GM23248 (cell line): ENCODE measurements at places on chromosomes 12 and 14. TPM values are rescaled to one million over a fixed set of nuclear protein-coding genes. Genes with fewer than 3 reads are reported as not detected.

The HDAC7 gene
- 62.9 and 72.3 TPM in 2 replicates for total RNA-seq

The RIPK3 gene
- total RNA-seq = 2.2 and 5.3 TPM in 2 replicates

The ARHGDIB gene
- 8.3 and 8.5 TPM in 2 replicates for total RNA-seq

The GYS2 gene
- not detected in 2 replicates for total RNA-seq

The RNU6-8 gene
- not detected in 2 replicates for total RNA-seq

The MANSC4 gene
- total RNA-seq = not detected in 2 replicates

The CAPS2 gene
- 3.4 and 4.4 TPM in 2 replicates for total RNA-seq

The ADAMTS20 gene
- total RNA-seq = not detected in 2 replicates

The SIX1 gene
- total RNA-seq = 7.8 and 11.7 TPM in 2 replicates

The LBHD2 gene
- total RNA-seq = not detected in 2 replicates

The STON2 gene
- total RNA-seq = not detected in 2 replicates

The ALKBH2 gene
- total RNA-seq = 5.8 and 14.8 TPM in 2 replicates

The NKX2-1 gene
- total RNA-seq = not detected in 2 replicates

The TPPP2 gene
- total RNA-seq = not detected in 2 replicates

The TAS2R20 gene
- 1.8 and 2.5 TPM in 2 replicates for total RNA-seq

The SLC16A7 gene
- 40.6 and 49.0 TPM in 2 replicates for total RNA-seq

The SLCO1B1 gene
- total RNA-seq = not detected in 2 replicates

The KLRB1 gene
- total RNA-seq = not detected in 2 replicates

The GNPTAB gene
- total RNA-seq = 23.3 and 26.6 TPM in 2 replicates

The NRL gene
- 0.86 TPM in 1 of 2 replicates, not detected in the other for total RNA-seq

The HCAR1 gene
- not detected in 2 replicates for total RNA-seq

The COCH gene
- total RNA-seq = 2.7 TPM in 1 of 2 replicates, not detected in the other

The POTEM gene
- total RNA-seq = not detected in 2 replicates

The TMEM229B gene
- total RNA-seq = 0.65 and 1.1 TPM in 2 replicates

The TAS2R9 gene
- not detected in 2 replicates for total RNA-seq

The SMIM41 gene
- total RNA-seq = not detected in 2 replicates

The PMCH gene
- total RNA-seq = not detected in 2 replicates

The AICDA gene
- total RNA-seq = not detected in 2 replicates

The NGB gene
- total RNA-seq = not detected in 2 replicates

The ETFBKMT gene
- 1.8 and 3.4 TPM in 2 replicates for total RNA-seq

The OGFOD2 gene
- total RNA-seq = 11.9 and 28.3 TPM in 2 replicates

The GCH1 gene
- 3.9 and 7.3 TPM in 2 replicates for total RNA-seq

The DBX2 gene
- total RNA-seq = not detected in 2 replicates

The GLI1 gene
- total RNA-seq = 0.63 and 1.8 TPM in 2 replicates
